ENCODE measurements at places on chromosomes 3 and 15.

GRCh38 chr3:155996882-155997281 lies 123.5 kb upstream of the KCNAB1 start:
- DNase-seq, result no peak

GRCh38 chr3:121488628-121489027 lies 57.2 kb downstream of the POLQ start:
- no peak for DNase-seq

DNA sequence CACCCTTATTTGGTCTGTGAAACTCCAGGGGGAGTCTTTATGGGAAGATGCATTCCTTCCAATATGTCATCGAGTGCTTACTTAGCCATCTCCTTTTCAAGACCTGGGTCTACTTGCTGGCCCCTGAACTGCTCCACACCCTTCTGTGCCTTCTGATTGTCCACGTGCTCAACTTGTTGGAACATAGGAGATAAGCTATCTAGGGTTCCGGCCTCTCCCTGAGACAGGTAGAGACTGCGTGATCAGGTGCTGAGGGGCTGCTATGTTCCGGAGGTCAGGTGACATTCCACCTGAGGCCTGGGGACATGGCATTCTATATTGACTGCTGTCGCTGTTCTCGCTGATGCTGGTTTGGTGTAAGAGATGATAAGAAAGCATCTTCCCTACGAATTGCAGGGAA lies 65.6 kb downstream of the ATP1B3 start:
- DNase-seq, result no peak

- no peak for DNase-seq
Observed at GRCh38 chr3:193313061-193313958, 65.2 kb downstream of the ATP13A5 start.

GRCh38 chr3:182005701-182006100 lies 294.0 kb downstream of the SOX2 start:
- no peak for DNase-seq

DNA sequence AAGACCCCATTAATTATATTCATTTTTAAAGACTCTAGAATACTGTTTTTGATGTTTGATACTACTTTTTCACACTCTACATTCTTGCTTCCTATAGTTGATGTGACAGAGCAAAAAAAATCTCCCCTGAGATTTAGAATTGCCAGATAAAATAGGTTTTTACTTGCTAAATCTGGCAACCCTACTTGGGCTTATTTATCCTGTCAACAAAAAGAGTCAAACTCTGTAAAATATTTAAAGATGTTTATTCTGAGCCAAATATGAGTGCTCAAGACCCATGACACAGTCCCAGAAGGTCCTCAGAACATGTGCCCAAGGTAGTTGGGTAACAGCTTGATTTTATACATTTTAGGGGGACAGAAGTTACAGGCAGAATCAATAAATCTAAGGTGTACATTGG lies 72.3 kb downstream of the DAPK2 start:
- no peak for DNase-seq

DNA sequence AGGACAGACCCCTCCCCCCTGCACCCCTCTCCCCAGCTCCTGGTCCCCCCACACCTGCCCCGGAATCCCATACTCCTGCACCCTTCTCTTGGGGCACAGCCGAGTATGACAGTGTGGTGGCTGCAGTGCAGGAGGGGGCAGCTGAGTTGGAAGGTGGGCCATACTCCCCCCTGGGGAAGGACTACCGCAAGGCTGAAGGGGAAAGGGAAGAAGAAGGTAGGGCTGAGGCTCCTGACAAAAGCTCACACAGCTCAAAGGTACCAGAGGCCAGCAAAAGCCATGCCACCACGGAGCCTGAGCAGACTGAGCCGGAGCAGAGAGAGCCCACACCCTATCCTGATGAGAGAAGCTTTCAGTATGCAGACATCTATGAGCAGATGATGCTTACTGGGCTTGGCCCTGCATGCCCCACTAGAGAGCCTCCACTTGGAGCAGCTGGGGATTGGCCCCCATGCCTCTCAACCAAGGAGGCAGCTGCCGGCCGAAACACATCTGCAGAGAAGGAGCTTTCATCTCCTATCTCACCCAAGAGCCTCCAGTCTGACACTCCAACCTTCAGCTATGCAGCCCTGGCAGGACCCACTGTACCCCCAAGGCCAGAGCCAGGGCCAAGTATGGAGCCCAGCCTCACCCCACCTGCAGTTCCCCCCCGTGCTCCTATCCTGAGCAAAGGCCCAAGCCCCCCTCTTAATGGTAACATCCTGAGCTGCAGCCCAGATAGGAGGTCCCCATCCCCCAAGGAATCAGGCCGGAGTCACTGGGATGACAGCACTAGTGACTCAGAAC lies 9.8 kb downstream of the MAP1A start:
- no peak for DNase-seq

DNA sequence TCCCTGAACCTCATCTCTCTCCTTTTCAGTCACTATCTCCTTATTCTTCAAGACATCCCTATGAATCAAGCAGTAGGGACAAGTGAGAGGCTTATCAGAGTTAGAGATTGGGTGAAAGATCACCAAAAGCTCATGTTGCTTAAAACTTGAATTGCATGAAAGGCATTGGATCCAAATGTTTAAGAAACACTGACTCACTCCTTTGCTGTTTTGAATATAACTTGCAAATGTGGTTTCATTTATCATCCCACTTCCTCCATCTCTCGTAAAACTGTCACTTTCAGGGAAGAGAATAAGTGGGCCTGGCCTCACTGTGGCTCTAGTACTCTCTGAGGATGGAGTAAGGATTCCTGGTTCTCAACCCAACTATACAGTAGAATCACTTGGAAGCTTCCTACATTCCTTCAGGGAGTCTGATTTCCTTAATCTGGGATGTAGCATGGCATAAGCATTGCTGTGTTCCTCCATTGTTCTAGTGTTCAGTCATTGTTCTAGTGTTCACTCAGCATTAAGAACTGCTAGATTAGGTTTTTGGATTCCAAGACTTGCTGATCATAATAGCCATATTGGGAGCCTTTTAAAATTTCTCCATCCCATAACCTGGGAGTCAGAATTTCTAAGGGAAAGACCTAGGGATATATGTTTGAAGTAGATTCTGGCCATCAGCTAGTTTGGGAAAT lies 171.8 kb downstream of the TMEM108 start:
- DNase-seq, result no peak

DNA sequence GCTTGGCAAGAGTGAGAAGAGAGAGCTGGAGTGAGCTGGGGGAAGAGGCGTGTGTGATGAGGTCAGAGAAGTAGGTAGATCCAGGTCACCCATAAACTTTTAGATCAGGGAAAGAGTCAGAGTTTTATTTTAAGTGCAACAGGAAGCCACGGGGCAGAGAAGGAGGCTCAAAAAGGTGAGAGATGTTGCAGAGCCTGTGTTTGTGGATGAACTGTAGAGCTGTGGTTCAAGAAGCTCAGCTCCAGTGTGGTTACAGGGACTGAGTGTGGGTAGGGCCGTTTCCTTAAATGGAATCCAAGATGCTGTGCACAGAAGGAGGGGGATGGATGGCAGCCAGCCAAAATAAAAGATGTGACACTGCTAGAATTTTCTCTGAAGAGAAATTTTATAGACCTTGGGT lies 337.2 kb downstream of the SATB1 start:
- DNase-seq, result no peak

Measured in CD4-positive, alpha-beta T cell treated with Interleukin-6 at 100 ng/mL for 8 hours (primary cell).